ENCODE measurements at places on chromosomes 1 and 21.

GRCh38 chr21:35932232-35932911 lies 128.0 kb downstream of the SETD4 start:
- no peak for DNase-seq

GRCh38 chr21:15976807-15977206 lies 247.0 kb downstream of the USP25 start:
- no peak for DNase-seq

DNA sequence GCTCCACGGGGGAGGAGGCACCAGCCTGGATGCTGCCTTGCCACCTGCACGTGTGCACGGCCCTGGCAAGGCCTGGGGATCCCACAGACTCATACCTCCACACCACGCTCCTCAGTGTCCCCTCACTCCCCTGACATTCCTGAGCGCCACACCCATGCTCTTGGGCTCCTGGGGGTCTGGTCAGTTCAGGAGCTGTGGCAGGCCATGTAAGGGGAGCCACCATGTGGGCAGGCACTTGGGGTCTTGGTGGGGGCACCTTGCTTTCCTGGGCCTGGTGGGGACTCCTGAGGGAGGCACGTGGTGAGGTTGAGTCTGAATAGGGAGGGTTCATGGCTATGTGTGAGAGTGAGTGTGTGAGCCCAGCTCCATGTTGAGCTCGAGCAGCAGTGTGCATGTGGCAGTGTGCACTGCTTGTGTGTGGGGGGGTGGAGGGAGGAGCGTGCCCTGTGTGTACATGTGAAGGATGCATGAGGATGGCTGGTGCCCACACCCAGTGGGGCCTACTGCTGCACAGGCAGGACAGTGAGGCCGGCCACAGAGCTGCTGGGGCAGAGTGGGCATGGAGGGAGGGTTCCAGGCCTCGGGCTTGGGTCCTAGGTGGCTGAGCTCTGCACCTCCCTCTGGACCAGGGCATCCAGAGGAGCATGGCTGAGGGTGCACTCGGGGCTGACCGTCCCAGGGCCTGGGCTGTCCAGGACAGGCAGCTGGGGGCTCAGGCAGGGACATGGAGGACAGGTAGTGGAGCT lies 1.6 kb downstream of the GJC2 start:
- no peak for DNase-seq

DNA sequence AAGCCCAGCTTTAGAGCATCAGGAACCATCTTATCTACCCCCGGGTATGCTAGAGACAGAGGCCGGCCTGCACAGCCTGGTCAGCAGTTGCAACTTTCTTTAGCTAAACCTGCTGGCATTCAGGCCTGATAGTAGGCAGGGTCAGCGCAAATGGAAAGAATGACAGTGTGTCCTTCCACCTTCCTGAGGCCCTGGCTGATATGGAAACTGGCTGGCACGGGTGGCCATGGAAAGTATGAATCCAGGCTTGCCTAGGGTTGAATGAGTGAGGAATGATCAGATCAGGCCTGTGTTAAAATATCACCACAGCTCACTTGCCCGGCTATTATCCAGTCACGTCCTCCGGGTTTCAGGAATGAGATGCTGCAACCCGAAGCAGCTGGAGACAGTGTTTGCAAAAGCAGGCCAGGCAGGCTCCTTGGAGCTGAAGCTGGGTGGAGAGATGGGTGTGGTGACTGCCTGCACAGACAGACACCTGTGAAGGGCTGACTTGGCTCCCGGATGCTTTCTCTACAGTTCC lies 34.7 kb downstream of the RCAN1 start:
- DNase-seq = no peak

DNA sequence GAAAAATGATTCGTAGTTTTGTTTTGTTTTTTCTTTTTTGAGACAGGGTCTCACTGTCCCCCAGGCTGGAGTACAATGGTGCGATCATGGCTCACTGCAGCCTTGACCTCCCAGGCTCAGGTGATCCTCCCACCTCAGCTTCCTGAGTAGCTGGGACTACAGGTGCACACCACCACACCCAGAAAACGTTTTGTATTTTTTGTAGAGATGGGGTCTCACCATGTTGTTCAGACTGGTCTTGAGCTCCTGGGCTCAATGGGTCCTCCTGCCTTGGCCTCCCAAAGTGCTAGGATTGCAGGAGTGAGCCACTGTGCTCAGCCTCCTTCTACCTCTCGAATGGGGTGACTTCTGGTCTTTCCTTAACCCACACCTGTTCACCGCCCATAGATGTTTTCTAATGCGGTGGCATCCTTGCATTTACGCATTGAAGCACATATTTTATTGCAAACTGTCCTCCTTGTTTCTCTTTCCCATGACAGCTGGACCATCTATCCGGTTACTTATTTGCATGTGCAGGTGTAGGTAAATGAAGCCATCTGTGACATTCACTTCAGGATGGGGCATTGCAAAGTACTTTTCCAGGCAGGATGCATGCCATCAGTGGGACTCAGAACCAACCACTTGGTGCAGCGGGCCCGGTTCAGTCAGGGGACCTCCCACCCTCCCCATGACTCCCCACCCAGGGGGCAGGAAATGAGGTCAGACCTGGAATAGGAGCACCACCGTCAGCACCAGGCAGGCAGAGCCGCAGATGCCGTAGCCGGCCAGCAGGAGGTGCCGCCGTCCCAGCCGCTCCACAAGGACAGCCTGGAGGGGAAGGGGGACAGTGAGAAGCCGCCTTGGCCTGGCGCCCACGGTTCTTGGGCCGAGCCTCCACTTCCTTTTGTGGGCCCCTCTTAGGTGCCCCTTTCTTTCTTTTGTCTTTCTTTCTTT lies 16.5 kb downstream of the SLC2A7 start:
- DNase-seq = no peak

DNA sequence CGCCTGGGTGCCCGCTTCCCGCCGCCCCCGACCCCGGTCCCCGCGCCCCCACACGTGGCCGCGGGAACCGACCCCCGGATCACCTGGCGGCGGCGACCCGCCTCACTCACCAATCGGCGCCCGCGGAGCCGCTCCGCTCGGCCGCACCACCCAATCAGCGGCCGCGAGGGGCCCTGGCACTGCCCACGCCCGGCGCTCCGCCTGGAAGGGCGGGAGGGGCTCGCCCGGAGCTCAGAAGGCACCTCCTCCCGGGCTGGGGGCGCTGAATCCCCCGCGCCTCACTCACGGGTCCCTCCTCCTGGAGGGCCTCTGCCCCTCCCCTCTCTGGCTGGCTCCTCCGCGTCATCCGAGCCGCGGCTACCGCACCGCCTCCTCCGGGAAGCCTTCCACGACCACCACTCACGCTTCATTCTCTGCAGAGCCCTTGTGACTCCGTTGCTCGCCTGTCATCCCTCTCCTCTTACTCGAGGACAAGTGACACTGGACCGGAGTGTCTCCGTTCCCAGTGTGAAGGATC lies 374 bp downstream of the SH2D5 start:
- peak; percentile 27 for DNase-seq

DNA sequence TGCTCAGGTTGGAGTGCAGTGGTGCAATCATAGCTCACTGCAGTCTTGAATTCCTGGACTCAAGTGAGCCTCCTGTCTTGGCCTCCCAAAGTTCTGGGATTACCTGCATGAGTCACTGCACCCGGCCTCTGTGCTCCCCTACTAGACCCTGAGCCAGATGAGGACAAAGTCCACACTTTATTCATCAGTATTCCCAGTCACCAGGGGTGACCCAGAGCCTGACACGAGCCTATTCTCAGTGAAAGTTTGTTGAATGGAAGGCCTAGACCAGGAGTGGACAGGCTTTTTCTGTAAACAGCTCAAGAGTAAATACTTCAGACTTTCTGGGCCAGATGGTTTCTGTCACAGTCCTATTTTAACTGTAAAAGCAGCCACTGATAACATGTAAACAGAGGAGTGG lies 68.2 kb downstream of the MAB21L3 start:
- DNase-seq = no peak

DNA sequence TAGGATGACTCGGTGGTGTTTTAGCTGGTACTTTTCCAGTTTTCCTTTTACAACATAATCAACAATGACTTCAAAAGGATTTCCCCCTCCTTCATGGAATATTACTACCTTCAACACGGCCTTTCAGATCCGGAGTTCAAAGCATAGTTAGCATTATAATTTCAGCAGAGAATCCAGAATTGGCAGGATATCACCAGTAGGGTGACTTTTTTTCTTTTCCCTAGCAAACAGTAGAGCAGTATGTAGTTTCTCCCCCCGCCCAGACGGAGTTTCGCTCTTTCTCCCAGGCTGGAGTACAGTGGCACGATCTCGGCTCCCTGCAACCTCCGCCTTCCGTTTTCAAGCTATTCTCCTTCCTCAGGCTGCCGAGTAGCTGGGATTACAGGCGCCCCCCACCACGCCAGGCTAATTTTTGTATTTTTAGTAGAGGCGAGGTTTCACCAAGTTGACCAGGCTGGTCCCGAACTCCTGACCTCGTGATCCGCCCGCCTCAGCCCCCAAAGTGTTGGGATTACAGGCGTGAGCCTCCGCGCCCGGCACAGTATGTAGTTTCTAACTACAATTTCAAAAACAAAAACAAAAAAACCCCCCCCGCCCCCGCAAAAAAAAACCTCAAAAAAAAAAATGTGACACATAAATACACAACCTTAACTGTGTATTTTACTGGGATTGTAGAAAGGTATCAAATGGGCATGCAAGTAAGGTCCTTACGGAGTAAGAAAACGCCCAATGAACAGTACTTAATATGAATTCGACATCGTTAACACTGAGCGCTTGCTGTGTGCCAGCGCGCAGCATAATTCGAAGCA lies 1.5 kb upstream of the COX20 start:
- peak; percentile 14 for DNase-seq

DNA sequence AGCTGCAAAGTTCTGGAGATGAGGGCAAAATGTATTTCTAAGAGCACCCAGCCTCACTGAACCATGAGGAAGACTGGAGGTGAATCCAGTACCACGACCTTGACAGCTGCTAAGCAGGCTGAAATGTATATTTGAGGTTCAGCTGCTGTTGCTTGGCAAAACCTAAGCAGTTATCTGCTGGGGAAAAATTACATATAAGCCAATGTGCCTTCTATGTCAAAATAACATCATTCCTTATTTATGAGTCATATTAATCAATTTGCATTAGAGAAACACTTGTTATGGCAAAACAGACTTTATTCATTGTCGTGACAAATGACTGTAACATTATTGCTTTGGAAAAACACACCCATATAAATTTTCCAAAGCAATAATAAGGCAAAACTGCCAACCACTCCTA lies 560.5 kb upstream of the NR5A2 start:
- no peak for DNase-seq

- DNase-seq = no peak
These were observed 10.0 kb downstream of the RCSD1 start for GRCh38 chr1:167640051-167640450.

GRCh38 chr1:76209238-76209637 lies 134.7 kb downstream of the ST6GALNAC3 start:
- no peak for DNase-seq

GRCh38 chr1:15662477-15662876 lies 21.6 kb upstream of the PLEKHM2 start:
- no peak for DNase-seq

DNA sequence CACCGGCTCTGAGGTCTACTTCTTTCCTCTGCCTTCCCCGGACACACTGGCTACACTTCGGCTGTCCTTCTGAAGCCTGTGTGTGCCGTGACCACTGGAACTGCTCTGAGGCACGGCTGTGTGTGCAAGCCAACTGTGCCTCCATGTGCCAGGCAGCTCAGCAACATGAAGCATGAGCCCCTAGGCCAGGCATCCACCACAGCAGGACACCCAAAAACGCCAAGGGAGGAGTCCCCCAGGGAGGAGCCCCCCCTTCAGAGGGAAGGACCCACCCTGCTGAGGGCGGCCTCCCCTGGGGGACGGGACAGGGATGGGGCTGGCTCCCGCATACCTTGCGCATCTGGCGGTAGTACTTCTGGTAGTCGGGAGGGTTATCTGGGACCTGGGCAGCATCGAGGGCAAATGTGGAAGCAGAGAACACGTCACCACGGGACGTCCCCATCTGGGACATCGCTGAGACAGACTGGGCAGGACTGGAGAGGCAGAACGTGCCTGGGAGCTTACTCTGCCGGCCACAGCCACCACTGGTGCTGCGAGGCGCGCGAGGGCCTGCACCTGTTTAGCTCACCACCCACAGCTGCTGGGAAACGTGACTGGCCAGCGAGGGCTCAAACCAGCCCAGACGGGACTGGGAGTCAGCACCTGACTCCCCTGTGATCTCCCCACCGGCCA lies 20.5 kb downstream of the LSS start:
- DNase-seq = no peak

DNA sequence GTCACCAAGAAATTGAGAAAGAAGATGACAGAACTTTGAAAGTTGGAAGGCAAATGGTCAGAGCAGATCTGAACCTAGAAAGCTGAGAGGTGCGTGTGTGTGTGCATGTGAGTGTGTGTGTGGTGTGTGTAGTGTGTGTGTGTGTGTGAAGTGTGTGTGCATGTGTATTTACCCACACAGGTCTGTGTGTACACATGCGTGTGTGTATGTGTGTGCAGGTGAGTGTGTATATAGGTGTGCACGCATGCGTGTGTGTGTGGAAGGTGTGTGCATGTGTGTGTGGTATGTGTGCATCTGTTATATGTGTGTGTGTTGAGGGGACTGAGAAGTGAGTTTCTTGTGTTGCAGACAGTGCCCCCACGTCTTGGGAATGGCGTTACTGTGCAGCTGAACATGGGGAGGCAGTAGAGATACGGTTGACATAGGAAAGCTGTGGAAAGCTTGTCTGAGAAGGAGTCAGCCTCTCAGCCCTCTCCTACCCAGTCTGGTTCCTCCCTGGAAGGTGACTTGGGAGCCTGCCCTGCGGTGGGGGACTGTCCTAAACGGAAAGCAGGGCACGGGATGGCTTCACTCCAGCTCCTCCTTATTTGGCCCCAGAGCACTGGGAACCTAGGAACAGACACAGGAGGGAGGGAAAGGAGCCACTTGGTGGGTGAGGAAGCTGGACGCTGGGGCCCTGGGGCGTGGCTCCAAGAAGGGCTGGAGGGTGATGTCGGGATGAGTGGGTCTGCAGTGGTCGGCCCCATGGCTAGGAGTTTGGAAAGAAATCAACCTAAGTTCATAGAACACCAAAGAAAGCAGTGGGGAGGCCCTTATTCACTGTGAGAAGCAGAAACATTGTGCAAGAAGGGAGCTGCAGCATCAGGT lies 97.2 kb downstream of the PCBP3 start:
- no peak for DNase-seq

DNA sequence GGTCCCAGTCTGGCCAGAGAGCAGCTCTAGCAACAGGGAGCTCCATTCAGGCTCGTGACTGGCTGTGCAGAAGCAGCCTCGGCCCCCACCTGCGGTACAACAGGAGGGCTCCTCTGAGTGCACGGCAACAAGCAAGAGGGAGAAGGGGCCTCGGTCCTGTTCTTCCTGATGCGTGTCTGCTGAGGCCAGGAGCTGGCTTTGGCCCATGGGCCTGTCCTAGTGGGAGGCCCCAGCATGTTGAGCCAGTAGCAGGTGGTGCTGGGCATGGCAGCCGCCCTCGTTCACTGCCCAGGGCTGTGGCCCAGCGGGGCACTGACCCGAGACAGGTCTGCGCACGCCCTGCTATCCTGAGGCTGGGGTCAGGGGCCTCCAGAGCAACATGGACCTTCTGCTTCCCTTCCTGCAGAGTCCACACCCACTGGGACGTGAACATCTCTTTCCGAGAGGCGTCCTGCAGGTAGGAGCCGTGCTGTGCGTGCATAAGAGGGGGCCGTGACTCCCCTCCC lies 7.0 kb downstream of the SAMD11 start:
- DNase-seq = no peak

GRCh38 chr1:208604295-208604694 lies 360.1 kb upstream of the PLXNA2 start:
- no peak for DNase-seq

- no peak for DNase-seq
These were observed 82.8 kb downstream of the GLIS1 start for GRCh38 chr1:53655931-53656746.

GRCh38 chr1:96002201-96002600 lies 719.4 kb upstream of the PTBP2 start:
- DNase-seq = no peak
